ENCODE measurements at places on chromosomes 2 and 18.

- no peak for DNase-seq
These were observed 4.4 kb upstream of the KLHL29 start for GRCh38 chr2:23380562-23381065.

- DNase-seq, result no peak
These were observed 235.6 kb downstream of the BCL11A start for GRCh38 chr2:60317844-60318243.

DNA sequence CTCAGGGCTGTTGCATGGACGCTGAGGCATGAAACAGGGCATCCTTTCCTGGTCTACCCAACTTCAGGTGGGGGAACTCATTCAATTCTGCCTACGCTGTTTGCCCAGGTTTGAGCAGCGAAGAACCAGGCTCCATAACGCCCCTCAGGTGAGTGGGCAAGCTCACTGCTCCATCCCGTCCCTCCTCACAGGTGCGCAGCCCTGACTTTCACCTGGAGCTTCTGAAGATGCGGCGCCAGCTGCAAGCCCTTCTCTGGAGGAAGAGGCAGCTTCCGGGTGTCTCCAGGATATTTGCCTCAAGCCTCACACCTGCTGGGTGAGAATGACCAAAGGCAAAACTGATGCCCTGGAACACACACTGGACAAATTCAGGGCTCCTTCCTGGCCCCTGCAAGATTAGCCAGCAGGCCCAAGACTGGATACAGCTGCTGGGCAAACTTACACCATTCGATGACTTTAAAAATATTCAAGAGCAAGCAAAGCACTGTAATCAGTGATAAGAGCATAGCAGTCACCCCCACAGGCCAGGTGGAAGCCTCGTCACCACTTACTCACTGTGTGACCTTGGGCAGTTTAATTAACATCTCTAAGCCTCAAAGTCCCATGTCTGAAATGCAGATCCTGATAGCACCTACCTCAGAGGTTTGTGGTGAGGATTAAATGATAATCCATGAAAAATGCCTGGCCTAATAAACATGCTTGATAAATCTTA, 97.7 kb downstream of the GYPC start:
- no peak for DNase-seq

GRCh38 chr2:30663806-30664205, 143.4 kb downstream of the CAPN13 start:
- DNase-seq, result no peak

DNA sequence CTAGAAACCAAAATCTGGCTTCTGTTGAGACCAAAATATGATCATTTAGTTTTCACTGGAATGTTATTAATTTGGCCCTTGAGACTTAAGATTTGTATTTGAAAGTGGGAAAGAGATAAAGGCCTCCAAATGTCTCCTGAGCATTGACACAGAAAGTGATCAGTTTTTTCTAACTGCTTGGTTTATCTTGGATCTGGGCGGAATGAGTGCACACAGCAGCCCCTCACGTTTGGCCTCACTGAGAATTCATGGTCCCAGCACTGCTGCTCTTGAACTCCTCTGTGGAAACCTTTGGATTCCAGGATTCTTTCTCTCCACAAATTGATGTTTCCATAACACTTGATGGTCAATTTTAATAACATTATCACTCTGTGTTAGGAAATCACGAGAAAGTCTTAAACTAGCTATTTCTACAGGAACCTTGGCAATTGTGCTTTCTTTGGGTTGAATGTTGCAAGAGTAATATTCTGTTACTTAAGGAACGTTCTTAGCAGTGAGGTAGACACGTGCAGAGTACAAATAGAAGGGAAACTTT, 180.3 kb upstream of the BCL2L11 start:
- no peak for DNase-seq

- no peak for DNase-seq
These were observed 84.5 kb downstream of the INHBB start for GRCh38 chr2:120430501-120430830.

- DNase-seq, result no peak
These were observed 63.0 kb upstream of the PSMD14 start for GRCh38 chr2:161245261-161245553.

DNA sequence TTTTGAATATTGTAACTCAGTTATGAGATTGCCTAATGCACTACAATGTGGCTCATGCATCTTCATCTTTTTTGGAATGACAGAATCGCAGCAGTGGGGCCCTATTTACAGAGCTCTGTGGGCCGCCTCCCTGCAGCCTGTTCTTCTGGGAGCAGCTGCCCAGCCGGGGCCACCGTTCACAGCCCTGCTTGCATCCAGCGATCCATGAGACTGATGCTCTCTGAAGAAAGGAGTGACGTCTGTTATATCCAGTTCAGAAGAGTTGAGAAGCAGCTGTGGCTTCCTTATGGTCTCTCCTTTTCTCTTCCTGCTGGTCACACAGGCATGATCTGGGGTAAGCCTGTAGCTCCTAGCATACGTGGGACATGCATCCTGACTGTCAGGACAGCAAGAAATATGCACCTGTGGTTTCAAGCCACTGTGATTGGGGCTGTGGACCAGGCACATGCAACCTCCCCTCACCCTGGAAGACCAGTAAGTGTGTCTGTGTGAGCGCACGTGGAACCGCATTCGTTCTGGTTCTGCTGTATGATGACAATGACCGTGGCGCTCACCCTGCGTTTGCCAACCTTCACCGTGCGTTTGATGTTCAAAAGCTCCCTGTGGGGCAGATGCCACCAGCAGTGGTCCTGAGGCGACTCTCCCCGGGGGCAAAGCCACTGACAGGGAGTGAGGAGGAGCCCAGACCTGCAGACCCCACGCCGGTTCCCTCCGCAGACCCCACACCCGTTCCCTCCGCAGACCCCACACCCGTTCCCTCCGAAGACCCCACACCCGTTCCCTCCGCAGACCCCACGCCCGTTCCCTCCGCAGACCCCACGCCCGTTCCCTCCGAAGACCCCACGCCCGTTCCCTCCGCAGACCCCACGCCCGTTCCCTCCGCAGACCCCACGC, 189.8 kb downstream of the TMEM18 start:
- no peak for DNase-seq

DNA sequence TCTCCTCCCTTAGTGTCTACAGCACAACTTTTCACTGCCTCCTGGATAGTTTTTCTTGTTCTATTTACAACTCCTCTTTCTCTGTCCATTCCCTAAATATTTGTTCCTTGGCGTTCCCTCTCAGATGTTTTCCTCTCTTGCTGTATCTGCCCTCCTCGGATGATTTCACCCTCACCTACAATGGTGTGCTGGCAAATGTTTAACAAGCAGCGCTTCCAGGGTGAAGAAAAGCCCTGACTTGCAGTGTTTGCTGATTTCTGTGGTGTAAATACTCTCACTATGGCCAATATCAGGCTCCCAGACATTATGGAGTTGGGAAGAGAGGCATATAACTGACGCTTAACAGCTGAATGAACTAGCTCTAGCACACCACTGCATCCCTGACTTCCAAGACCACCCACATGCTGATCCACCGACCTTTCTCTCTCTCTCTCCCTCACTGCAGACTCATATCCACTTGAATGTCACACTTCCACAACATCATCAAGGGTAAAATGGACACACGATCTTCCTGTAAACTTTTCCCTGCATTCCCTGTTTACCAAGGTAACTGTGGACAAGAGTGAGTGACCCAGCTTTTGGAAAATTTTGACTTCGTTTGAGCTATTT, 31.5 kb upstream of the SPTBN1 start:
- DNase-seq, result no peak

DNA sequence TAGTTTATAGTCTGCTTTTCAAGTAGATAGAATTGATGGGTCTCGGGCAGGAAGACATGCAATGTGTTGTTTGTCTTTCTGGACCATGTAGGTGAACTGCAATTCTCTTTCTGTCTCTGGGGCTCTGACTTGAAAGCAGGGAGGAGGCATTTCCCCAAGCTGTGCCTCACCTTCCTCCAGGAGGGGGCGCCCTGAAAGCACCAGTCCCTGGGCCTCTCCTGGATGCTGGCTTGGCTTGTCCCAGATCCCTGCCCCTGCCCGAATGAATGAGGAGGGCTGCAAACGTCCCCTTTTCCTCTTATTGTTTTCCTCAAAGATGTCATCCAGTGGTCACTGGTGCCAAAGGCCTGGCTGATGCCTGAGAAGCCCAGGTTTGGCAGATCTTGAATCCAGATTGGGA, 270.6 kb downstream of the CELF4 start:
- no peak for DNase-seq

DNA sequence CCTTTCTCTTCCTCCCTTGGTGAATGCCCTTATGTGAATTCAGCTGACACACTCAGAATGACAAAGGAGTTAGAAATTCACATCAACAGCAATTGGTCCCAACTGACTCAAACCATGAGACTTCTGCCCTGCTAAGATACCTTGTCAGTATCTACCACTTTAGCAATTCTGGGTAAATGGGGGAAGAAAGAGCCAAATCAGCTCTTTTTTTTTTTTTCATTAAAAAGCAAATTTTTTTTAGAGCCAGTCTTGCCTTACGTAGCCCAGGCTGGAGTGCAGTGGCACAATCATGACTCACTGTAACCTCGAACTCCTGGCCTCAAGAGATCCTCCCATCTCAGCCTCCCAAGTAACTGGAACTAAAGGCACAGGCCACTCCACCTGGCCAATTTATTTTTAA, 1.7 kb upstream of the PPP4R1 start:
- no peak for DNase-seq

Data from NCI-H187 (cell line).